CD8-positive, alpha-beta T cell (primary cell): ENCODE measurements at places on chromosomes 7 and 10.

- no peak for DNase-seq
Observed at GRCh38 chr7:130641040-130641439, 27.5 kb downstream of the COPG2 start.

DNA sequence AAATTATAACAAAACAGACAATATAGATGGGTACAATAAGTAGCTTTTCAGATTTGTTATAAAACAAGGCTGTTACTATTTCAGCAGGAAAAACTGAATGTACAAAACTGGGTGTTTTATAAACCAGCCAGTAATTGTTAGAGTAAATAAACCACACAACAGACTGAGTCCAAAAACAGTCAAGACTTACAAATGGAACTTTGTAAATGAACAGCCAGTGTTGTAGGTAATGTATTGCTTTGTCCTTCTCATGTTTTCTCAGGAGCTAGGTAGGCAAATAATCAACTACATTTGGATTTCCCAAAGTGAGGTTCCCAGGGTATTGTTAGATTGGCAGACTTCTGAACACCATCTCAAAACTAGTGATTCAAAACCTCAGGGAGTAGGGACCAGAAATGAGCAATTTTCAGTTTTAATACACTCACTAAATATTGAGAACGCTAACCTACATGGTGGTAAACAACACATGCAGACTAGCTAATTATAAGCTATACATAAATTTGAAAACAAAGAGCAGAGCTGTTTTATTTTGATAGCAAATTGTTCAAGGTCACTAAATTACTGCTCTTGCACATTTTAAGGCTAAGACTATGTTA lies 36.2 kb downstream of the HERPUD2 start:
- DNase-seq: no peak

- DNase-seq: no peak
Observed at GRCh38 chr10:112896273-112896672, 53.8 kb upstream of the TCF7L2 start.

- no peak for DNase-seq
Observed at GRCh38 chr7:16785846-16786245, 19.0 kb downstream of the AGR2 start.

- no peak for DNase-seq
Observed at GRCh38 chr10:114483575-114483974, 79.3 kb upstream of the AFAP1L2 start.

DNA sequence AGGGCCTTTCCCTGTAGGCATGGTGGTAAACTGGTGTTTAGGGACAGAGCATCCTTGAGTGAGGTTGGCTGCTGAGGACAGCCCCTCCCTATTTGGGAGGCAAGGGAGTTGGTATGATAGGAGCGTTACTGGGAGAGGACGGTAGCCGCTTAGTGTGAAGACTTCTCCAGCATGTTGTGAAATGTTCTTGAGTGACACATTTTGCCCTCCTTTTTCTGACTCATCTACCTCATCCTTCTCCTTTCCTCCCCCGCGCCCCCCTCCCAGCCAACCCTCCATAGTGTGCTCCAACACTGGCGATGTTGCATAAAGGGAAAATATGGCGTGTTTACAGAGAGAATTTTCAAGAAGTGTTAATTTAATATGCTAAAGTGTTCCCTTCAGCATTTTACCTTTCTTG lies 645.0 kb upstream of the GALNT17 start:
- no peak for DNase-seq

DNA sequence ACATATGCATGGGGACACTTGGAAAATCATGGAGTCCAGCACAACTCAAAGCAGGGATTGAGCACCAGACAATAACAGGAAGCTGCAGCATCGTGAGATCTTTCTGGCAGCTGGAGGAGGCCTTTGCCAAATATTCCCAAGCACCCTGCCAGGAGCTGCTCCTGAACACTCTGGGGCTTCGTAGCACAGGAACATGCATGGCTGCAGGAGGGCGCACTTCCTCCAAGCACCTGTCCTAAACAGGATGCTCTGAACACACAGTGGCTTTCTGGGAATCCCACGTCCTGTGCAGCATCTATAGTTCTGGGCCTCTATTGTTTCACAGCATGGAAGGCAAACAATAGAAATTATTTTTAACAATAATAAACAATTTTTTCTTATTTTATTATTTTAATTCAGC lies 4.1 kb downstream of the ABLIM1 start:
- DNase-seq: no peak

DNA sequence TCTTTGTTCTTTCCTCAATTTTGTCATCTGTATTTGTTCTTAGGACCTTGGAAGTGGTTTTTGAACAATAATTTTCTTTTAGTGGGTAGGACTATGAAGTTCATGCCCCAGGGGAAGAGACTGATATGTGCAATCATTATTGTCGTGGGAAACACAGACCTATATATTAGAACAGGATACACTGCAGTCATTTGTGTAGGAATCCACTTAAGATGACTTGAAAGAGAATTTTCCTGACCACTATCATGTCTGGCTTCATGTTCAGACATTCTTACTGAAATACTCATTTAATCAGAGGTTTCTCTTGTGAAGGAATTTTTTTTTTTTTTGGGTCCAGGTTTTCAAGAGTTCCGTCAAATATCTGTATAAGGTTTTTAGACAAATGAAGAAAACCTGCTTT lies 163.6 kb downstream of the SUGCT start:
- DNase-seq: no peak
